Stimulated activated CD8-positive, alpha-beta memory T cell treated with anti-CD3 and anti-CD28 coated beads, Interleukin-15, amount 100 ng/mL, for 48 hours (primary cell): ENCODE measurements at places on chromosomes 1 and 21.

GRCh38 chr1:37945743-37946702, 830 bp downstream of the INPP5B start:
- DNase-seq: no peak

GRCh38 chr1:88655685-88656299, 28.3 kb upstream of the PKN2 start:
- no peak for DNase-seq

- DNase-seq: peak; percentile 58
Measured at GRCh38 chr1:91754348-91754747, 131.6 kb downstream of the TGFBR3 start.

- DNase-seq: no peak
Measured at GRCh38 chr1:185670187-185670627, 64.0 kb upstream of the HMCN1 start.

- no peak for DNase-seq
Measured at GRCh38 chr1:194084755-194085154, 898.3 kb upstream of the B3GALT2 start.

DNA sequence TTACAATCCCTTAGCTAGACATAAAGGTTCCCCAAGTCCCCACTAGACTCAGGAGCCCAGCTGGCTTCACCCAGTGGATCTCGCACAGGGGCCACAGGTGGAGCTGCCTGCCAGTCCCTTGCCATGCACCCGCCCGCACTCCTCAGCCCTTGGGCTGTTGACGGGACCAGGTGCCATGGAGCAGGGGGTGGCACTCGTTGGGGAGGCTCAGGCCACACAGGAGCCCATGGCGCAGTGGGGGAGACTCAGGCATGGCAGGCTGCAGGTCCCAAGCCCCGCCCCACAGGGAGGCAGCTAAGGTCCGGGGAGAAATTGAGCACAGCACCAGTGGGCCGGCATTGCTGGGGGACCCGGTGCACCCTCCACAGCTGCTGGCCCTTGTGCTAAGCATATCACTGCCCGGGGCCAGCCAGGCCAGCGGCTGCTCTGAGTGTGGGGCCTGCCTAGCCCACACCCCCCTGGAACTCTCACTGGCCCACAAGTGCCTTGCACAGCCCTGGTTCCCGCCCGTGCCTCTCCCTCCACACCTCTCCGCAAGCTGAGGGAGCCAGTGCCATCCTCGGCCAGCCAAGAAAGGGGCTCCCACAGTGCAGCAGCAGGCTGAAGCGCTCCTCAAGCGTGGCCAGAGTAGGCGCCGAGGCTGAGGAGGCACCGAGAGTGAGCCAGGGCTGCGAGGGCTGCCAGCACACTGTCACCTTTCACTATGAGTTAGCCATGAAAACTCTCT, 117.8 kb downstream of the LIPI start:
- DNase-seq: no peak

GRCh38 chr1:78691995-78692747, 42.5 kb downstream of the IFI44 start:
- no peak for DNase-seq

DNA sequence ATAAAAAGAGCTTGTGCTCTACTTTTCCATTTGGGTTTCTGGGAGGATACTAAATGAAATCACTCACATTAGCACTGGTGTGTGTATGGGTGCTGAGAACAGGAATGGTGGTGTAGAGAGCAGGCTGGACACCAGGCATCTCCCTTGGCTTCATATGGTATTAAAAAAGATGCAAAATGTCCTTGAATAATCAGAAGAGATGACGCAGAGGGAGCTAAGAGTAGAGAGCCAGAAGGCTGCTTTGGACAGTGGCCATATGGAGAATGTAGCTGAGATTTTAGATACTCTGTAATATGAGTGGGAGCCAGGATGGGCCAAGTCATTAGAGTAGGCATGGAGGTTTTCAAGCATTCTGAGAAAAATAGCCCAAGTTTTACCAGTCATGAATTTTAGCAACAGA, 112.3 kb upstream of the ZRANB2 start:
- no peak for DNase-seq

DNA sequence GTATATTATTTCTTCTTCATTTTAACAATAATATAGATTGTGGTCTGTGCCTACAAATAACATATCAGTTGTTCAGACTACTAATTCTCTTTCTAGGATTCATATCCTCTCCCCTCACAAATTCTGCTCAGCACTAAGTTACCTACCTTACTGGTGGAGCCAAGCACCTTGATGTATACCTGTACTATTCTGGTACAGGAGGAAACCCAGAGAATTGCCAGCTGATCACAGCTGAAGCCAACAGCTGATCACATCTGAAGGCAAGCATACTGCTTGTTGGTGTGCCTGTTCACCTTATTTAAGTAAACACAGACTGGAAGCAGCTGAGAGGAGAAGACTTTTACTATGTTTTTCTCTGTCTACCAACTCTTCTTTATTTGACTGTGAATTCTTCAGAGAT, 101.8 kb downstream of the PBX1 start:
- DNase-seq: no peak

DNA sequence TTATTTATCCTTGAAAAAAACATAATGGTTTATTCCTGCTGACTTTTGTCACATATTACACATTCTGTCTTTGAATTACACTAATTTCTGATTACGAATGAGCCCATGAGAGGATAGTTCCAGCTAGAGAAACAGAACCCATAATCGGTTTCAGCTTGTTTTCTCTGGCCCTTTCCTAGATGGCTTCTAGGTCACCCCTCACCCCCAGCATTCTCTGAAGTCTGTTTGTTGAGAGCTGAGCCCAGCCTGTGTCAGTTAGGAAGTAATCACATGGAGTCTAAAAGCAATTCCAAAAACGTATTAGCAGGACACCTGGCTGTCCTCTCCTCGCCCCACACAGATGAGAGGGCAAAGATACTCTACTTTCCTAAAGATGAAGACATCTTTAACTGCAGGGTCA, 48.9 kb downstream of the KIAA1614 start:
- DNase-seq: no peak

DNA sequence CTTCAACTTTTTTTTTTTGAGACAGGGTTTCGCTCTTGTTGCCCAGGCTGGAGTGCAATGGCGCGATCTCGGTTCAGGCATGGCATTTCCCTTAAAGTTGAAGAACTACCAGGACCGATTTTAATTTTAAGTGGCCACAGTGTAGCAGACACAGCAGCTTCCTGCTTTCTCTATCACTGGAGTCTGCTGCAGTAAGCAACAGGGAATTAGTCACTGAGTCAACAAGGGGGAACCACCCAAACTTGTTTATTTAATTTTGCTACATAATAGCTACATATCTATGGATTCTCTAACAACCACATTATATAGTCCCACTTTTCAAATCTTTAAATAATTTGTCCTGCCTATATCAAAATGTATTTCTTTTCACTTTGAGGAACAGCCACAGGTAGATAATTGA, 12.5 kb upstream of the TNNI3K start:
- no peak for DNase-seq

- DNase-seq: no peak
Measured at GRCh38 chr1:80909172-80909784, 891.5 kb upstream of the ADGRL2 start.

DNA sequence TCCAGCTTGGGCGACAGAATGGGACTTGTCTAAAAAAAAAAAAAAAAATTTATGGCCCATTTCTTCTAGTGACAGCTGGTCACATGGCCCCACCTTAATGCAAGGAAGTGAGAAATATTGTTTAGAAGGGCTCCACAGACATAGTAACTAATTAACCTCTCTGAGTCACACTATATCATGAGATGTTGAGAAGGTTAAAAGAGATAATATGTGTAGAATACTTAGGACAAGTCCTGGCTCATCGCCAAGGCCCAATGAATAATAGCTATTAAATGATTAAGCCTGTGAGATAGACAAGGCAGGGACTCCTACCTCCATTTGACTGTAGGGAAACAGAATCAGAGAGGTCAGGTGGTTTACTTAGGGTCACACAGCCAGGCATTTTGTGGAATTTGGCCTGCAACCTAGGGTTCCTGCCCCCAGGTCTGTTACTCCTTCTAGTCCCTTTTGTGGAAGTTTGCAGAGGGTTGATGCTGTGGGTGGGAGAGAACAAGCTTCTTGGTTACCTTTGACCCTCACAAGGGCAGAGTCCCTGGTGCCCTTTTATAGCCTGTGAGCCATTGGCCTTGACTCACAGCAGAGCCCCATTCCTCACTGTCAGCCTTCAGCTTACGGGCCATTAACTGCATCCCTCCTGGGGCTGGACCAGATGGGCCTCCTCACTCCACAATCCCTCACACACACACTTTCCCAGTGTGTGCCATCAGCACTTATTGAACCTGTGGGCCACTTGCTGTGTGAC, 48.5 kb downstream of the OPRD1 start:
- DNase-seq: no peak

DNA sequence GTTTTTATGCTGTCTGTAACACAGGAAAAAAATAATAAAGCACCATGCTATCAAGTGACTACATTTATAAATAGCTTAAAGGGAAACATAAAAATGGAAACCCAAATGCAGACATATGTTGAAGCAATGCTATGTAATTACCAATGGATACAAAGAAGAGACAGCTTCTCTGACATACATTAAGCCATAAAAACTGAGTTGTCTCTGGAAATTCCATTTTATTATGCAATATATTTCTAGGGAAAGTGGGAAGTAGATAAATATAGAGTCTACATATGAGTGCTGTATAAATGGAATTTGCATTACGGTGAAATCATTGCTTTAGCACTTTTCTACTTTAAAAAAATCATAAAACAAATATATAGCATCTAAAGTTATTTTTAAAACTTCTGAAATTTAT, 135.2 kb upstream of the COL11A1 start:
- no peak for DNase-seq

DNA sequence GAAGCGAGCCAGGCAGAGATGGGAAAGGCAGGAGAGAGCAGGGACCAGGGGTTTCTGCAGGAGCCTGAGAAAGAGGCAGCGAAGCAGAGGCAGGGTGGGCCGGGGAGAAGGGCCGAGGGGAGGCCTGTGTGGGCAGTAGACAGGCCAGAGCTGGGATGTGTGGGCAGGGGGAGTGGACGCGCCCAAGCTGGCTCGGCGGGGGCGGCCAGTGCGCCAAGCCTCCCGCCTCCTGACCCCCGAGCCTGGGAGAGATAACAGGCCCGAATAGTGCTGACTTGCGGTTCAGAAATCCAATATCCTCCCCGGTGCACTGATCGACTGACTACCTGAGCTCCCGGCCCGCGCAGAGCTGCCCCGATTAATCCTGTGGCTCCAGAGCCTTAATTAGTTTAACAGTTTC, 41.9 kb downstream of the AHDC1 start:
- DNase-seq: no peak

- DNase-seq: no peak
Measured at GRCh38 chr1:8965121-8965820, 19.6 kb downstream of the CA6 start.

DNA sequence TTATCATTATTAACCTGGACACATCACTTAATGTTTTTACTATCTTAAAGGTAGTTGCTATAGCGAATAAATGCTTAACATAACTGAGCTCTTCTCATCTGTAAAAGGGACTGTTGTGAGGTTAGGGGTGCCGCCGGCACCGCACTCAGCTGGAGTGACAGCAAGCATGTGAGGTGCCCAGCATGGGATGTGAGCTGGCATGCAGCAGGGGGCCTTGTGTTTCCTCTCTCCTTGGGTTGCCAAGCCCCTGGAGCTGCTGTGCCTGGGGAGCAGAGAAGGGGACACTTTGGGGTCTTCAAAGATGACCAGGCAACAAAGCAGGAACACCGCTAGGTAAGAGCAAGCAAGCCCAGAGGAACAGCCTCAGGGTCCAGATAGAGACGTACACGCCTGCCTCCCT, 2.1 kb upstream of the ZC3H12A start:
- no peak for DNase-seq

DNA sequence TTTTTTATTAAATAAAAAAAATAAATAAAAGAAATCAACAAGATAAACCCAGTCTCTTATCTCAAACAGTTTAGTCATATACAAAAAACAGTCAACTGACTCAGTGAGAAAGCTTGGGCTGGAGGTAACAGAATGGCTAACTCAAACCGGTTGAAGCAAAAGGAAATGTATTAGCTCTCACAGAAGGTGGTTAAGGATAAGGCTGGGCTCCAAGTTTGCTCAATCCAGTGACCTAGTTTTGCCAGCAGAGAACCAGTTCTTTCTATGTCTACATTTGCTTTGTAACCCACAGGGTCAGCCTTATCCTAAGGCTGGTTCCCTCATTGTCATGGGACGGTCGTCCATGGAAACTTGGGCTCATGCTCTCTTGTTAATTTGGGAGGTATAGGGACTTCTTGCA, 144.5 kb upstream of the L1TD1 start:
- DNase-seq: no peak

DNA sequence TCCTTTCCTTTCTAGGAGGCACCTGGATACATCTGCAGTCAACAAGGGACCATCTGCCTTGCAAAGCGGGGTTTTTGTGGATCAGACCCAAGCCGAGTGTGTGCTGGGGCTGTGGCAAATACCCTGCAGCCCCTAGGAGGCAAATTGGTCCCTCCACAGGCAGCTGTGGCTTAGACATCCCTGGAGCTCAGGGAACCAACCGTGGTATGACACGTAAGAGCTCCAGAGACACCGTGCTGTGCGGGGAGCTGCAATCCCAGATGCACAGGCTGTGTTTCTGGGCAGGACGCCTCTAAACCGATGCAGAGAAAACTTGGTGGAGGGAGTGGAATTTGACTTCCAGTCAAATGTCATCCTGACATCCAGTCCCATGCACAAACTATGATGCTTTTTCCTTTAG, 141.5 kb downstream of the KAZN start:
- no peak for DNase-seq

GRCh38 chr1:110375490-110375889, 15.3 kb downstream of the SLC16A4 start:
- no peak for DNase-seq

GRCh38 chr1:25587290-25587689, 29.3 kb upstream of the MAN1C1 start:
- no peak for DNase-seq

DNA sequence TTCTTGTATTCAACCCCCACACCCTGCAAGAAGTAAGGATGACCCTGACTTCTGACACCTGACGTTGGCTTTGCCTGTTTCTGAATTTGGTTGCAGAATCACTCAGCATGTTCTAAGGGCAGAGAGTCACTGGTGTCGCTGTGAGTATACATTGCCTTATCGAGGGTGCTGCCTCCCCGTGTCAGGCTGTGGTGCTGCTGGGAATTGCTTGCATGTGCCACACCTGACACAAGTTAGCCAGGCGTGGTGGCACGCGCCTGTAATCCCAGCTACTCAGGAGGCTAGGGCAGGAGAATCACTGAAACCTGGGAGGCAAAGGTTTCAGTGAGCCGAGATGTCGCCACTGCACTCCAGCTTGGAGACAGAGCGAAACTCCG, 45.9 kb downstream of the WDR4 start:
- peak; percentile 58 for DNase-seq

DNA sequence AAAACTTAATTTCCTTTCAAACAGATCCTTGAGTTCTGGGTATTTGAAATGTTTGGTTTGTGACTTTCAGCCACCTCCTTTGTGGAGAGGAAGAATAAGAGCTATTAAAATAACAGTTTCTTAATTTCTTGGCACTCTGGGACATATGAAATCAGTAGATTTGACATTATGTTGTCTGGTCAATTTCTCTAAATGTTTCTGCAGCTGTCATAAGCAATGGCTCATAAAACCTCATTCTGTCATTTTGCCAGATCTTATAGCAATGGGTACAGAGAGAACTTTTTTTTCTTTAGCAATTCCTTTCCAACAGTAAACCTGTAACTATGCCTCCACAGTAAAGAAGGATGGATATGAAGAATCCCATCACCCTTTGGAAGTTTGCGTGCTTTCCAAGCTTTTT, 52.6 kb downstream of the LAMC1 start:
- DNase-seq: no peak
